ENCODE measurements at places on chromosomes 4 and X. TPM values are rescaled to one million over a fixed set of nuclear protein-coding genes. Genes with fewer than 3 reads are reported as not detected.

Gene USP17L15
- total RNA-seq = not detected

Gene CDKL5
- 5.9 TPM for total RNA-seq

Gene CFI
- total RNA-seq = 25.5 TPM

Gene SYP
- total RNA-seq = 0.39 TPM

Gene MAGEA2
- not detected for total RNA-seq

Data from articular chondrocyte of knee joint (primary cell).